Activated CD4-positive, alpha-beta T cell treated with anti-CD3 and anti-CD28 coated beads, Interleukin-2, amount 50 U/mL, for 24 hours (primary cell): ENCODE measurements at places on chromosomes 5 and 9.

GRCh38 chr9:35937227-35937626, 20.7 kb downstream of the OR2S2 start:
- no peak for DNase-seq

- DNase-seq: no peak
Measured at GRCh38 chr9:136850866-136851775, 1.0 kb upstream of the MAMDC4 start.

DNA sequence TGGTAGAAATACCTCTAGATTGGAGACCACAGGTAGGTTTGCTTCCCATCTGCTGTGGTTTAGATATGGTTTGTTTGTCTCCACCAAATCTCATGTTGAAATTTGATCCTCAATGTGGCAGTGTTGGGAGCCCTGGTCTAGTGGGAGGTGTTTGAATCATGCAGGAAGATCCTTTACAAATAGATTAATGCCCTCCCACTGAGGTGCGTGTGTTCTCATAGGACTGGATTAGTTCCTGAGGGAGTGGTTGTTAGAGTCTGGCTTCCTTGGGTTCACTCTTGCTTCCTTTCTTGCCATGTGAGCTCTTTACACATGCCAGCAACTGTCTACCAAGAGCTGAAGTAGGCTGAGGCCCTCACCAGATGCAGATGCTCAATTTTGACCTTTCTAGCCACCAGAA, 391.1 kb upstream of the GRIA1 start:
- DNase-seq: no peak

- DNase-seq: no peak
Measured at GRCh38 chr5:81391-82021, 10.5 kb upstream of the PLEKHG4B start.

GRCh38 chr9:86353655-86354010, 577 bp downstream of the TUT7 start:
- DNase-seq: no peak
